ENCODE measurements at places on chromosomes 6 and 20.
A peak's percentile ranks its signal among the peaks of the same experiment; 100 is the strongest.

GRCh38 chr6:26299286-26300042 is 65.5 kb upstream of the BTN3A2 start:
- no peak for DNase-seq

DNA sequence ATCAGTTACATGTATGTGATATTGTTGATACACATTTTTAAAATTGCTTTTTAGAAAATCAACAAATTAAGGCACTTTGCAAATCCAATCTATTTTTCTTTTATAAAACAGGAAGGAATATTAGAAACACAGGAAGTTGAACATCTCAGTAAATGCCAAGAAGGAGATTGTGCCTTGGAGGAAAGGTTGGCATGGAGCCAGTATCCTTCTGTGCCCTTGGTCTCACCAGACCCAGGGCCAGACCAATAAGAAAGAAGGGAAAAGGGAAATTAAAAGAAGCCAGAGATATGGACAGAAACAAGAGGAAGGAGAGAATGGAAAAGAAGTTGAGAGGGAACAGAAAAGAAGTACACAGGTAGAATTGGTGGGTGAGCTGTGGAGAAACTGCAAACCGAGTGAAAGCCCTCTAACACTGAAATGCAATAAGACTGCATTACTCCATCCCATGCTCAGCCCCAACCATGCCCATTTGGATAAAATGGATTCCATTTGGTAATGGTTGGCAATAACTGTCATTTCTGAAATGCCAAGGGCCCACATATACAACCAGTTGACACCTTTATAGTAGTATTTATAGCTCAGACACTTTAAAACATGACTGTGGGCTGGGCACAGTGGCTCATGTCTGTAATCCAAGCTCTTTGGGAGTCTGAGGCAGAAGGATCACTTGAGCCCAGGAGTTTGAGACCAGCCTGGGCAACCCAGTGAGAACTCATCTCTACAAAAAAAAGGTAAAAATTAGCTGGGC is 133.8 kb downstream of the GMPR start:
- DNase-seq = no peak

- no peak for DNase-seq
These were observed 183.2 kb downstream of the EYA4 start for GRCh38 chr6:133424359-133424758.

- DNase-seq = peak; percentile 55
These were observed at the start of gene FNDC11 for GRCh38 chr20:63553933-63554290. Gene FNDC11, plus strand, starts transcription at chr20:63554159. Its CDS starts 1,505 bp downstream, at chr20:63555664.

- DNase-seq = no peak
These were observed 10.8 kb downstream of the BPIFA2 start for GRCh38 chr20:33178726-33179125.

- DNase-seq = no peak
These were observed 93.0 kb upstream of the MAFB start for GRCh38 chr20:40782043-40782368.

- no peak for DNase-seq
These were observed 66.2 kb upstream of the SLCO4A1 start for GRCh38 chr20:62575976-62576722.

DNA sequence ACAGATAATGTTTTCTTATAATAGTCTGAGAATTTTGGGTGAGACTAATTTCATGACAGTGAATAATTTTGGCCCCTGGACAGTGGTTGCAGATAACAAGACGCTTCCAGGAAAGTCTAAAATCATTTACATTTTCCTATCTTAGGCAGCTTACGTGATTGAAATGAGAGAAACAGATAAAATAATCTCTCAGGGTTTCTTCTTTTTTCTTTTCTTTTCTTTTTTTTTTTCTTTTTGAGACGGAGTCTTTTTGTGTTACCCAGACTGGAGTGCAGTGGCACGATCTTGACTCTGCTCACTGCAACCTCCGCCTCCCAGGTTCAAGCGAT is 4.2 kb upstream of the SERPINB1 start:
- no peak for DNase-seq

DNA sequence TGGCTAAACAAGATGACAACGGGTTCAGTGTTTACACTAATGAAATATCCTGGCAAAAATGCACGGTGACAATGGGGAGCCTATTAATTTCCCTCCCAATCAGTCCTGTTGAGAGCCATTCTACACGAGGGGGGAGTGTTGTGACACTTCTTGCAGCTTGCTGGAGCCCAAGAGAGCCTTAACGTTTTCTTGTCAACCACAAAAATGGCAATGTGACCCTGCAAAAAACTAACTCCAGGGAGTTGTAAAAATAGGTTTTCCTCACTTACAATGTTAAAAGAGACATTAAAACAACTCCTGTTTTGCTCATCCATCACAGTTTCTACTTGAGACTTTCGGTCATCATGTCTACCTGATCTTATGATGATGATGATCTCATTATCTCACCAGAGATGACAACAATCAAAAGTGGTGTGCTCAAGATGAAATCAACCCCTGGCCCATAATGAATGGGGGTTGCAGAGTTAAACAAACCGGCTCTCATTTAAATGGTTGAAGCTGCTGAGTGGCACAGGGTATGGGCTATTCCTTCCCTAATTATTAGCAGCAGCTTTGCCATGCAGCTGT is 57.9 kb downstream of the GJA10 start:
- no peak for DNase-seq

- no peak for DNase-seq
These were observed 19.3 kb downstream of the DOP1A start for GRCh38 chr6:83086751-83087150.

DNA sequence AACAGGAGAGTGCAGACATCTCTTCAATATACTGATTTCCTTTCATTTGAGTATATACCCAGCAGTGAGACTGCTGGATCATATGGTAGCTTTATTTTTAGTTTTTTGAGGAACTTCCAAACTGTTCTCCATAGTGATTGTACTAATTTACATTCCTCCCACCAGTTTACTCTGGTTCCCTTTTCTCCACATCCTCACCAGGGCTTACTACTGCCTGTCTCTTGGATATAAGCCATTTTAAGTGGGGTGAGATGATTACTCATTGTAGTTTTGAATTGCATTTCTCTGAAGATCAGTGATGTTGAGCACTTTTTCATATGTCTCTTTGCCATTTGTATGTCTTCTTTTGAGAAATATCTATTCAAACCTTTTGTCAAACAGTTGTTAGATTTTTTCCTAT is 64.9 kb upstream of the HMGCLL1 start:
- no peak for DNase-seq

- no peak for DNase-seq
These were observed 1.9 kb downstream of the PPP1R3D start for GRCh38 chr20:59938221-59938620.

DNA sequence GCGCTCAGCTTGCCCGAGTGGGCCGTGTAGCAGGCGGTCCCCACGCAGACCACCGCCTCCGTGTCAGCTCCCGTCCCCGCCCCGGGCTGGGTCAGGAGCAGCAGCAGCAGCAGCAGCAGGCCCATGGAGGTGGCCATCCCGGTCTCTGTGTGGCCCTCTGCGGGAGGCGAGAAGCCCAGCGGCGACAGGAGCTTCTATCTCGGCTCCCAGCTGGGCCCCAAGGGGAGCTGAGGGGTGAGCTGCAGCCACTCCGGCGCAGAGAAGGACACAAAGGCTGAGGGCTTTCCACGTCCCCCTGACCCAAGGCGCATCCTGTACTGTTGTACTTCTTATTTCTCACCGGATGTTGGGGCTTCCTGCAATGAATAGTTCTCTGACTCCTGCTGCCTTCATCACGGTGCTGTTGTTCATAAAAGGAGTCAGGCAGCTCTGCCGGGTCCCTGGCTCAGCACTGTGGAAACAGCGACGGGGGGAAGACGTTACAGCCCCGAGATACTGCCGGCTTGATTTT is at the start of gene CD93:
TSS of gene CD93 (minus strand) at position 269 of the 511 bp plus-strand sequence. CDS start at position 137, 132 bp downstream.
- no peak for DNase-seq

- peak; percentile 40 for DNase-seq
These were observed 398.0 kb downstream of the EPHA7 start for GRCh38 chr6:93021235-93021915.

DNA sequence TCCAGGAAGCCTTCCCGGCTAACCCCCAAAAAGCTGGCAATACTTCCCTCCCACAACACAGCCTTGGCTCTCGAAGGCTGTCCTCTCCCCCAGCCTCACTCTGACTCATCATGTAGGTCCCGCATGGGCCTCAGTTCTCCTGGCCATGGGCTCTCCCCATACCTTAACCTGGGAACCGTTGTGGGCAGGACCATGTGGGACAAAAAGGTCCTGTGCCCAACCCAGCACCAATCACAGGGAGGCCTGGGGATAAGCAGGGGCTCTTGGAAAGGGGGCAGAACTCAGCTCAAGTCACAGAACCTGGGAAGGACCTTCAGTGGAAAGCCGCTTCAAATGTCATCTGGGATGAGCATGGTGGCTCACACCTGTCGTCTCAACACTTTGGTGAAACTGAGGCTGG is 45.5 kb downstream of the MRPL14 start:
- DNase-seq = no peak

GRCh38 chr20:20490673-20491072 is 122.8 kb downstream of the INSM1 start:
- no peak for DNase-seq

GRCh38 chr20:1950836-1951235 is 43.0 kb downstream of the PDYN start:
- no peak for DNase-seq

GRCh38 chr6:48658915-48659314 is 547.9 kb upstream of the PTCHD4 start:
- no peak for DNase-seq

DNA sequence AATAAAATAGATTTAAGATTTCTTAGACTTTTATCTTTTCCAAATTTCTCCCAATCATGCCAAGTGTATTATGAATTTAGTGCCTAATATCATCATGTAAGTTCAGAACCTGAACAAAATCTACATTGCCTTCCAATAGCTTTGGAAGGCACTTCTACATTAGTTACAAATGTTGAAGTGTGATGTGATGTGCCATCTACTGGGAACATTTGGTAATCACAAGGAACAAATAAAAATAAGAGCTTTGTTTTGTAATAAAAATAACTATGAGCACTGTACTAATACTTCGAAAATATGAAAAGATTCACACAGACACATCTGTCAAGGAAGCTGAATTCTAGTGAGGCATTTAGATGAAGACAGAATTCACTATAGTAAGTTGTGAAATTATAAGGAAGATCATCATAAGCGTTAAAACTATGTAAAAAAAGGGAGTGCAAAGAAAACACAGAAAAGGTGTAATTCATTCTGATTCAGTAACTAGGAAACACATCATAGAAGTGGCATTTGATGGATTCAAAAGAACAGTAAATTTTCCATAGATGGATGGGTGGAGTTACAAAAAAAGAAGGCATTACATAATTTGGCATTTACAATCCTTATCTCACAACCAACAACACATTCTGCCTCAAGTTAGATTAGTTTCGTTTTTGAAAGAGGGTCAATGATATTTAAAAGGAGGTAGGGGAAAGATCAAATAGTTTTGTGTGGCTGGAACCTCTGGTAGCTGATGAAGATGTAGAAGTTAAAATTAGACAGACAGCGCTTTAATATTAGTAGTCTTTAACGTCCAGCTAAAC is 161.0 kb downstream of the ASCC3 start:
- no peak for DNase-seq

- DNase-seq = no peak
These were observed 87.7 kb downstream of the PDE7B start for GRCh38 chr6:135939208-135939591.

GRCh38 chr6:100171533-100172321 is 177.7 kb upstream of the MCHR2 start:
- DNase-seq = no peak
